Stimulated activated naive CD4-positive, alpha-beta T cell (primary cell): ENCODE measurements at places on chromosomes 7 and 10.

- DNase-seq = no peak
Observed at GRCh38 chr10:74750848-74751274, 75.5 kb upstream of the KAT6B start.

- DNase-seq = no peak
Observed at GRCh38 chr7:101216860-101217387, 457 bp downstream of the PLOD3 start.

GRCh38 chr10:16673443-16673842 is 143.8 kb downstream of the RSU1 start:
- no peak for DNase-seq

DNA sequence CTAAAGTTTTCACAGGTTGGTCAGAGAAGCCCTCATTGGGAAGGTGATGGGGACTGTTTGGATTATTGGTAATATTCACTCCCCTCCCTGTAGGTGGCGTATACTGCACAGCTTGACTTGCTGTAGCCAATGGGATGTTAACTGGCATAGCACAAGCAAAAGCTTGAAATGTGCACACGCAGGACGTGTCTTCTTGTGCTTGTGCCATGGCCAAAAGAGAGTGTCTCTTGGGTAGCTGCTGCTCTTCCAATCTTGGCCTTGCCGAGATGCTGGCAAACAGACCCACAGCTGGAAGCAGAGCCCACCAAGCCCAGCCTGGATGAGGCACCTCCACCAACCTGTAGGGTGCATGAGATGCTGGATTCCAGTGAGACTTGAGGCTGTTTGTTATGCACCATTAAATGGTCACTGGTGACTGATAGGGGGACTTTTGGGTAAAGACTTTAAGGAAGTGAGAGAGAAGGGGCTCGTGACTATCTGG is 266.0 kb downstream of the GRID1 start:
- no peak for DNase-seq

GRCh38 chr7:141464551-141464950 is 86.7 kb upstream of the AGK start:
- DNase-seq = no peak

GRCh38 chr10:69409968-69410367 is 6.8 kb downstream of the TACR2 start:
- no peak for DNase-seq

DNA sequence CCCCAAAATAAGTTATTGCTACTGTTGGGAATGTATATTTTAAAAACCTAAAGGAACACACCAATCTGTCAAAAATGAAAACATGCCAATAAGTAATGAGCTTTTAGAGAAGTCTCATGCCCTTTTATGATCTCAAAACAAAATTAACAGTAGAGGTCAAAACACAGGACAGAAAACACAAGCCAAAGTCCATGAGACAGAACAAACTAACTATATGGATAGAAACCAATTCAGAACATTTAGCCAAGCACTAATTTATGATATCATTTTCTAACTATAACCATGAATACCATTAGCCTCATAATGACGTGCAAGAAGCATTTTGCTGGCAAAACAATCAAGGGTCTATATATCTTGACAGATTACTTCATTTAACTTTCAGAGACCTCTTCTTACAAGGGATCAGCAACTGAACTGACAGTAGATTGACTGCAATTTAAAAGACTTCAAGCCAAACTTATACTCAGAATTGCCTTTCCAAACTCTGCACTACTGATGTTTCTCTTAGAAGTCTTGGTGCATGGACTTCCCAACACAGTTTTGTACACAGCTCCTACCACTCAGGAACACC is 200.9 kb downstream of the DOCK4 start:
- DNase-seq = no peak

DNA sequence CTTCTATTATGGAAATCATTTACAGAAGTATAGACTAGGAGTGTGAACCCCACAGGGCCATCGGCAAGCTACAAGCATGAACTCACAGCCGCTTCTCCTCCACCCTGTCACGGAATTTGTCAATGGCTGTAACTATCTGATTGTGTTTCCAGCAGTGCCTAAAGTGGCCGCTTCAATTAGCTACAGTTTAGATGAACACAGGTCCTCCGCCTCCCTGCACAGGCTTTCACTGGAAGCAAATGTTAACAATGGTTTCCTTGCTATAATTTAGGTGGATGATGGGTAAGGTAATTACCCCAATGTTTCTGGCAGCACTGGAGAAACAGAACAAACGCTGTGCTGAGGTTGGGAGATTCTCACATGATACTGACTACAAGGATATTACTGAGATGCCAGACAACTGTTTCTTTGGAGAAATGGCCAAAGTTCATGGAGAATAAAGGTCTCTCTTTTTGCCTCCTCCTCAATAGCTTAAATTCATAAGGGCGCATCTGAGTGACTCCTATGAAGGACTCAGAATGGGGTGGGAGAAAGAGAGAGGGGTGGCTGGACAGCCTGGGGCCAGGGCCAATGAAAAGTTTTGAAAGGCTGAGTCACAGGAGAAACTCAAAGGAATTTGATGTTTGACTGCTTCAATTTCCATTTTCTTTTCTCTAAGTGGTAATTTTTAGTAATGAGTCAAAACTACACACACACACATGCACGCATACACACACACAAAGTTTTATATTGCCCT is 78.9 kb downstream of the SVIL start:
- DNase-seq = no peak

DNA sequence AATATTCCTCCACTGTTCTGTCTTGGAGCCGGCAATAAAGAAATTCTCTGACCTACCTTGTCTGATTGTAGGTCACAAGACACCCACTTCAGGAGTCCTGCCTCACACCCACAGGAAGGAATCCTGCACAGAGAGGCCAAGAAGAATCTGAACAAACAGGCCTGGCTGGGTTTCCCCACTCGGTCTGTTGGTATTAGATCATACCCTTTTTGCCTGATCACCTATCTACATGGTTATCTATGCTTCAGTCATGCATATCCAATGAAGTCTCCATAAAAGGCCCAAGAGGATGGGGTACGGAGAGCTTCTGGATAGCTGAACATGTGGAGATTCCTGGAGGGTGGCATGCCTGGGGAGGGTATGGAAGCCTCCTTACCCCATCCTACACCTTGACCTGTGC is 12.3 kb downstream of the OGDH start:
- no peak for DNase-seq
